ENCODE measurements at places on chromosomes 4 and X. TPM values are rescaled to one million over a fixed set of nuclear protein-coding genes. Genes with fewer than 3 reads are reported as not detected.

The GLOD5 gene
- not detected for total RNA-seq

The EGF gene
- total RNA-seq: 1.5 TPM

The CLGN gene
- 0.08 TPM for total RNA-seq

The FANCB gene
- total RNA-seq: 1.2 TPM

The CORIN gene
- total RNA-seq: 0.42 TPM

The PITX2 gene
- 0.49 TPM for total RNA-seq

The IQCM gene
- not detected for total RNA-seq

The MAP7D2 gene
- total RNA-seq: 0.84 TPM

DNA sequence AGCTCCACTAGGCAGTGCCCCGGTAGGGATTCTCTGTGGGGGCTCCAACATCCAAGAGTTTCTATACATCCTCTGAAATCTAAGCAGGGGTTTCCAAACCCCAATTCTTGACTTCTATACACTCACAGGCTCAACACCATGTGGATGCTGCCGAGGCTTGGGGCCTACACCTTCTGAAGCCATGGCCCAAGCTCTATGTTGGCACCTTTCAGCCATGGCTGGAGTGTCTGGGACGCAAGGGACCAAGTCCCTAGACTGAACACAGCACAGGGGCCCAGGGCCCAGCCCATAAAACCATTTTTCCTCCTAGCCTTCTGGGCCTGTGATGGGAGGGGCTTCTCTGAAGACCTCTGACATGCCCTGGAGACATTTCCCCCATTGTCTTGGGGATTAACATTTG lies 511.8 kb downstream of the TRAM1L1 start:
- DNase-seq: no peak

DNA sequence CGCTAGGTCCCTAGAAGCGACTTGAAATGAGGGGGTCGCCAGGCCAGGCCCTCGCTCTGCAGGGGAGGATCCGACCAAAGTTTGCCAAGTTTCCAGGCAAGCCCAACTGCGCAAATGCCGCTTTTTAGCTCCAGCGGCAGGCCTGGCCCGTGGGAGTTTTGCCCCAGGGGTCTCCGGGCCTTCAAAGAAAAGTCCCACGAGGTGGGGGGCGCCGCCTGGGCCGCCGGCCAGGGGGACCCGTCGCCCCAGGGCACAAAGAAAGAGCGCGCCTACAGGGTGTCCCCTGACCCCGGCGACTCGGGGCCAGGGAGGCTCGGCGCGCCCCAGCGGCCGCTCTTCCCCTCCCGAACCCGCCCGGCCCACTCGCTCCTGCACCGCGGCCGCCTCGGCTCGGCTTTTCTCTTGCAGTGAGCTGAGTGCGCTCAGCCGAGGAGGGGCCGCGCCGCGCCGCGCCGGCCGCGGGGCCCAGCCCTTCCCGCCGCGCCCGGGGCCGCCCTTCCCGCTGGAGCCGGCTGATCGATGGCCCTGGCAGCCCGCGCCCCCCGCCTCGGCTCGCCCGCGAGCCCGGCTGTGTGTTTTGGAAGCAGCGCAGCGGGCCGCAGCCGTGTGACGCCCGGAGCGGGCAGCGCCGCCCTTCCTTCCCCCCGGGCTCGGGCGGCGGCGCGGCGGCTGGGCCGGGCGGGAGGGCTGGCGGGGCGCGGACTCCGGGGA lies 754 bp upstream of the KLF3 start:
- peak; percentile 44 for DNase-seq

- DNase-seq: no peak
Measured at GRCh38 chrX:16278927-16279326, 111.6 kb downstream of the MAGEB17 start.

GRCh38 chr4:132592340-132592739 lies 556.8 kb upstream of the PCDH10 start:
- no peak for DNase-seq

- no peak for DNase-seq
Measured at GRCh38 chr4:164304101-164304639, 449.8 kb upstream of the SMIM31 start.

- DNase-seq: no peak
Measured at GRCh38 chr4:101199507-101200285, 147.6 kb downstream of the PPP3CA start.

DNA sequence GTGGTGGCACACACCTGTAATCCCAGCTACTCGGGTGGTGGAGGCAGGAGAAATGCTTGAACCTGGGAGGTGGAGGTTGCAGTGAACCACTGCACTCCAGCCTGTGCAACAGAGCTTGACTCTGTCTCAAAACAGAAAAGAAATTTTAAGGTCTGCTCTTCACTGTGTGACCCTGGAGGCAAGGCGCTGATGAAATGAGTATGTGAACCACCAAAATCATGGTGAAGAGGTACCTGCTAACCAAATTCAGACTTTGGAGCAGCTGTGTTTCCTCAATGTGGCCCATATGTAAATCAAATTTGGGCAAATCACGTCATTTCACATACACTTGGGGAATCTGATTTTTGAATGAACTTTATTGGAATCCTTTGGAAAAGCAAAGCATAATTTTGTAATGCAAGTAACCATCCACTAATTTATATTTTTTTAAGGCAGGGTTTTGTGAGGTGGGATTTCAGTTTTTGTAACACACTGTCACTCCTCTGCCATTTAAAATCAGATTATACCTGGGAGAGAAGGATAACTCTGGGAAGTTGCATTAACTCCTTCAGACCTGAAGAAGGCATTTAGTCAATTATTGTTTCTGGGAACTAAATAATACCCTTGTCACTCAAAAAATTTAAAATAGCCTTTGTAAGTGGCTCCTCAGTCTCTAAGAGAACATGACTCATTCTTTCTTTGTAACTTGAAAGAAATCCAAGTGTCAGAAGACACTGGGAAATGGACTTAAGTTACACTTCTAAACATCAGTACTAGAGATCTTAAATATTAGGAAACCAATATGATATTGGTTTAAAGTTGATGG lies 24.0 kb downstream of the DOCK11 start:
- no peak for DNase-seq

- DNase-seq: no peak
Measured at GRCh38 chr4:37132975-37133360, 111.6 kb upstream of the NWD2 start.

- no peak for DNase-seq
Measured at GRCh38 chr4:151983854-151984253, 223.0 kb upstream of the GATB start.

DNA sequence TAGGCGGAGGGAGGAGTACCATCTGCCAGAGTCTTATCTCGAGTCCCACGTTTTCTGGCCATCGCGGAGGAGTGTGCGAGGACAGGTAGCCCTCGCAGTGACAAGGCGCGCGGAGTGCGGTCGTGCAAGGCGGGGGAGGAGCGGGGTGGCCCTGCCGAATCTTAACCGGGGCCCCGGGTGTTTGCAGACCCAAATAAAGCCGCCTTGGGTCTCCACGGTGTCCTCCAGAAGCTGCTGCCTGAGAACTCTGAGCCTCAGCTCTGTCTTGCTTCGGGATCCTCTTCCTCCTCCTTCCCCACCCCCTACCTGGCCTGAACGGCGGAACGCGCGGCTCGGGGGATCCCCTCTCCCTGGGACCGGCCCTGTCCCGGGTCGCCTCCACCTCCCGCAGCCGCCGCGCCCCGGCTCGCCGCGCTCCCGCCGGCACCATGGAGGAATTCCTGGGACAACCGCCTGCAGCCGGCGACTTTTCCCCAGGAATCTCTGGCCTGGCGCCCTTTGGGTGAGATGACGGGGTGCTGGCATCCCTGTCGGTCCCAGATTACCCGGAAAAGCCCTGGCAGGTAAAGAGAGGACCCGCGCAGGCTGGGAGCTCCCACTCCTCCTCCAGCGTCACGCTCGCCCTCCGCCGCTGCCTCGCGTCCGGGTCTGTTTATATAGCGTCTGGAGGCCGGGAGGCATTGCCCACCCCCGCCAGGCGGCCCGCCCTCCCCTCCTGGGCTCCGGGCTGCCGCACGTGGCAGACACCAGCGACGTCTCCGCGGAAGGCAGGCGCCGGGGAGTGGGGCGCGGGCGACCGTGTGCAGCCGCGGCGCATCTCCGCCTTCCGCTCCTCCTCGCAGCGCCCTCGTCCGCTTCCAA lies at the start of gene GALNTL6:
GALNTL6 (plus strand) TSS at position 740 of the 861 bp plus-strand sequence.
- DNase-seq: no peak

- DNase-seq: no peak
Measured at GRCh38 chr4:140865253-140866217, 109.3 kb upstream of the TBC1D9 start.

- DNase-seq: no peak
Measured at GRCh38 chrX:39928704-39929378, 168.9 kb downstream of the BCOR start.

GRCh38 chr4:153610623-153611376 lies 73.3 kb upstream of the TLR2 start:
- DNase-seq: no peak

GRCh38 chrX:107324493-107325310 lies 118.3 kb downstream of the DNAAF6 start:
- no peak for DNase-seq
